RCC 7860 (cell line): ENCODE measurements at places on chromosomes 1 and 21.
A peak's percentile ranks its signal among the peaks of the same experiment; 100 is the strongest.

GRCh38 chr1:53590531-53591515, 131.6 kb downstream of the DMRTB1 start:
- DNase-seq: no peak

DNA sequence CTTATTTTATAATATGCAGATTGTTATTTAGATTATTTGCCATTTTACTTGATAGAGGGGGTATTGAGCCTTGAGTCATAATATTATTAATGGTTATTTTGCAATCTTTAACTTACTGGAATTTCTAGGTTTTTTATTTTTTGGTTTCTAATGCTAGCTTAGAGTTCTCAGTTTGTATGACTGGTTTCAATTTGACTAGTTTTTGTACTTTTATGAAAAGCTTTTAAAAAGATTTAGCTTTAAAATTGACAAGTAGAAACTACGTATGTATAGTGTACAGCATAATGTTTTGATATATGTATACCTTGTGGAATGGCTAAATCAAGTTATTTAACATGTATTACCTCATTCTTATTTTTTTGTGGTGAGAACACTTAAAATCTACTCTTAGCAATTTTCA, 41.5 kb downstream of the CEP350 start:
- DNase-seq: no peak

DNA sequence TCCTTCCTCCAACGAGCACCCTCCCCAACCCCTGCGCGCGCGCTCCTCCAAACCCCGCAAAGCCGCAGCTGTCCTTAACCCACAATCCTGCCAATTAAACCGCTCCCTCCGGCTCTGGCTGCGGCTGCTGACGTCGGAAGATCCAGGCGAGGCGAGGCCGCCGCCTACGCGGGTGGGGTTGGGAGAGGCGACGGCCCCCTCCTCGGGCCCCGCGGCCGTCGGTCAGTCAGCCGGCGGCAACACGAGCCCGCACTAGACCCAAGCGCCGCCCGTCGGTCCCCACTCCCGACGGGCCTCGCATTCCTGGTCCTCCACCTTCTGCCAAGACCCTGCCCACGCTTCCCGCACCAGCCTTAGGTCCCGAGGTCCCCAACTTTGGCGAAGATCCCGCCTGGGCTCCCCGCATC, 75.4 kb downstream of the VWA5B1 start:
- DNase-seq: no peak

- peak; percentile 84 for DNase-seq
Observed at GRCh38 chr1:17239420-17239819, 9.5 kb upstream of the PADI3 start.

DNA sequence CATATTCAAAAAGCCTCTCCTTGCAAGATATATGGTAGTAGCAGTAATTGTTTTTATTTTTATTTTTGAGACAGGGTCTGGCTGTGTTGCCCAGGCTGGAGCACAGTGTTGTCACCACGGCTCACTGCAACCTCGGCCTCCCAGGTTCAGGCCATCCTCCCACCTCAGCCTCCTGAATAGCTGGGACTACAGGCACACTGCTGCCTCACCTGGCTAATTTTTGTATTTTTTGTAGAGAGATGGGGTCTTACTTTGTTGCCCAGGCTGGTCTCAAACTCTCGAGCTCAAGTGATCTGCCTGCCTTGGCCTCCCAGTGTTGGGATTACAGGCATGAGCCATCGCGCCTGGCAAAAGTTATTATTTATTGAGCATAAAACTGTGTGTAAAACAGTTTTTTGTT, 38.4 kb downstream of the SLC66A1 start:
- no peak for DNase-seq

- no peak for DNase-seq
Observed at GRCh38 chr1:31814631-31815306, 1.1 kb downstream of the SPOCD1 start.

DNA sequence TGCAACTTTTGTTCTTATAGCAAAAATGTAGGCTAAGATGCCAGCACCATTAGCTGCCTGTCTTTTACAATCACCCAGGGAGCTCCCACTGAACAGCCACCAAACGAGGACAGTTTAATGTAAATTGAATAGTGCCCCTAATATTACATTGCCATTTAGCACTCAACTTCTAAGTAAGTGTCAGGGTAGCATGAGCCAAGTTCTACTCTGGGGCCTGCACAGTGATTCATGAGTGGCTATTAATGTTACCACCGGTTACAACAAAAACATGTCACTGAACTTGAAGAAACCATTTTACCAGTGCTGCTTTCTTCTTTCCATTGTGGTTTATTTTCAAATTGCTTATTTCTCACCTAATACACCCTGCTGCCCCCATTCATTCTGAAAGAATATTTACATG, 295.6 kb upstream of the RRP15 start:
- DNase-seq: no peak

DNA sequence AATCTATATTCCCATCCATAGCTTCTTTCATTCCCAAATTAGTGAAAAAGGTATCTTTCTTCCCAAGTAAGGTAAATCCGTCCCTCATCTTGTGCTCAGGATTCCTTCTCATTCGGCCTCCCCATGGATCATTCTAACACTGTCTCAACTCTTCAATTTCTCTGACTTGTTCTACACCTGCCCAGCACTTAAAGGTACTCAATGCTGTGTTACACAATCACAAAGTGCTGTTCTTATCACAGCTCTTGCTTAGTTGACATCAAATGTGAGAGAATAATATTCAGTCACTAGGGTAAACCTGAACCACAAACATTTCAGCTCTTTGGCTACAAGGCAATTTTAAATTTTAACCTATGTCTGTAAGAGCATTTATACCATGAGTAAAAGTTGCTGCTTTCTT, 94.8 kb downstream of the DIRAS3 start:
- no peak for DNase-seq

- no peak for DNase-seq
Observed at GRCh38 chr21:26659182-26659581, 86.1 kb upstream of the CYYR1 start.

- DNase-seq: no peak
Observed at GRCh38 chr21:45322231-45322959, 34.7 kb upstream of the POFUT2 start.

DNA sequence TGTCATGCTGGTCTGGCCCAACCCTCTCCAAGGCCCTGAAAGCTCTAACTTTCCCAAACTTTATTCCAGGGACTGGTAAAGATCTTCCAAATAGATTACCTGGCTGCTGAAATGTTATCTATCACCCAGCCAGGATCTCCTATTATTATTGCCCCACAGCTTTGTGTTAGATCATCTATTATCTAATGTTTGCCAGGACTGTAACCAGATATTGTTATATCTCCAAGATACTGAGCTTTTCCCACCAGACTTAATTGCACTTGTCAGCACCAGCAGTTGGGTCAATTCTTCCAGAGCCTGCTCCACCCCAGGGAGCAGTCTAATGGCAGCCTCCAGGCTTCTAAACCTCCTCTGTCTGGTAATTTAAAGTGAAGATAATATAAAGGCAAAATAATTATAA, 59.1 kb downstream of the PRDX6 start:
- DNase-seq: no peak

GRCh38 chr1:149937759-149938158, 1.1 kb upstream of the MTMR11 start:
- no peak for DNase-seq

GRCh38 chr21:14685568-14685967, 139.5 kb upstream of the SAMSN1 start:
- no peak for DNase-seq

GRCh38 chr21:38325731-38326420, 69.1 kb downstream of the KCNJ15 start:
- DNase-seq: no peak

DNA sequence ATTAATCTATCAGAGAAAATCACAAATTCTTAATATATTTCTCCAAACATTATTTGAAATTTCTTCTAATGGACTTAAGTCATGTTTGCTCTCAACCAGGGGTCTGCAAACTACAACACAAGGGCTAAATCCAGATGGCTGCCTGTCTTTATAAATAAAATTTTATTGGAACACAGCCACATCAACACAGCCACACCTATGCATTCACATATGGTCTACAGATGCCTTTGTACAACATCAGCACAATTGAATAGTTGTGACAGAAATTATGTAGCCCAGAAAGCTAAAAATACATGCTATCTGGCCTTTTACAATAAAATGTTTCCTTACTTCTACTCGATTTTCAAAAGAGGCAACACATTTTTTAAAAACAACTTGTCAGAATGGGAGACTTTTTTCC, 103.9 kb downstream of the DPYD start:
- no peak for DNase-seq

DNA sequence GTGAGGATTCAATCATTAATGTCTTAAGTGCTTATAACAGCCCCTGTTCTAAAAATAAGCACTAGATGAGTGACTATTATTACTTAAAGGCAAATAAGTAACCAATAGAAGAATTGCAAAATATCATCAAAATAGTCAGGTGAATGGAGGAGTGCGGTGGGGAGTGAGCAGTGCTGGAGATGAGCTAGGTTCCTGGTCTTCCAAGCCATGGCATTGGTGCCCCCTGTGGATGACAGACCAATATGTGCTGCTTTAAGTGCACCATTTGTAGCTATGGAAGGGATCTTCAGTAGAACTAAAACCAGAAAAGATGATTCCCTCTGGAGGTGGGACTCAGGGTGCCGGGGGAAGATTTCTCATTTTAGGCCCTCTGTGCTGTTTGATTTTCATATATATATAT, 46.1 kb upstream of the SLC30A1 start:
- DNase-seq: no peak

DNA sequence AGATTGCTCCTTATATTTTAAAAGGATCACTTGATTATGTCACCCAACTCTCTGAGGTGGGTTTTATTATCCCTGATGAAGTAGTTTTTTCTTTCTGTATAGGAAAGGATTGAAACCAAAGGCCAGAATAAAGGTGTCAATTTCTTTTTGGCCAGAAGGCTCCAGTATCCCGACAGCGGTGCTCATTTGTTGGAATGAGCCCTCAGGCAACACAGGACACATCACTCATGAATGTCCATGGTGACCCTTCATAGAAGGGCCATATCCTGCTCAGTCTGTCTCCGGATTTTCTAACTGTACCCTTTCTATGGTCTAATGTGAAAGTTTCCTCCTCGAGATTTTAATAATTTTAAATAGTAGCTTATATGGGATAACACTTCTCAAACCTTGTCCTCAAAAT, 171.3 kb upstream of the USP24 start:
- DNase-seq: no peak

GRCh38 chr1:109239409-109240068, 9.8 kb upstream of the CELSR2 start:
- DNase-seq: no peak

- DNase-seq: no peak
Observed at GRCh38 chr1:42469727-42470126, 6.6 kb downstream of the CCDC30 start.

DNA sequence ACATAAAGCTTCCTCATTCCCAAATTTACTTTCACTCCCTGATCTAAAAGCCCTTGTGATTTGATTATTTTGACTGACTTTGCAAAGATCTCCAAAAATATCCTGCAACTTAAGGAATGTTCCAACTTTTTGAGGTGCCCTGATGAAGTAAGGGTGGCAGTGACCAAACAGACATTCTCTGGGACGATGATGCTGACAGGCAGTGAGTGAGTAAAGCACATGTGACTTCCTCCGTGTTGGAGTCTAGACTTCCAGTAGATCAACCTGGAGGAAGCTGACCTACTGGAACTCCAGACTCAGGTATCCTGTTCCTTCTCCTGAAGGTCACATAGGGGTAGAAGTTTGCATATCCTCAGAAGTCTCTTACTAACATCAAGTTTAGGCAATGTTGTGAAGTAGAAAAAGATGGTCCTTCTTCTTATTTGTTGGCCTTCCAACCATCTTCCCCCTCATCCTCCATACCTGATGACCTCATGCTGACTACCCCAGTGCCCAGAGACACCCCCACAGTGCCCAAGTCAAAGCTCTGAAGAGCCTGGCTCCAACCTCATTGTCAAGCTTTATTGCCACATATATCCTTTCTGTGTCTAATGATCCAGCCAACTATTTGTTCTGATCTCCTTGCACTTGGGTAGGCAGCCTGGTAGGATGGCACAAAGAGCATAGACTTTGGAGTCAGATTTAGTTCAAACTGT, 16.0 kb downstream of the TNFSF4 start:
- peak; percentile 35 for DNase-seq

DNA sequence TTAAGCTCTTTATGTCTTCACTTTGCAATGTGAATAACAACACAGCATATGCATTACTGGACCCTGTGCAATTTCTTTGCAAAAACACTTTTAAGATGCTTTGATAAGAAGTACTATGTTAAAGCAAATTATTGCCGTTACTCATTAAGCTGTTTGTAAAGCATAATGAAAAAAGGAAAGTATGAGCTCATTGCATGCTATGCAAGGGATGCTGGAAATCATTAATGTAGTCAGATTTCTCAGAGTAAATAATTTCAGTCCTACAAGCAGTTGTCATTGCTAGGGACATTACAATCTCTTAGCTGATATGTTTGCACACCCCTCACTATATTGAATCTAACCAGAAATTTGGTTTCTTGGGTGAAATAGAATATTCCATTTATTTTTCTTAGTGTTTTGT, 982.5 kb upstream of the ADGRL2 start:
- no peak for DNase-seq

GRCh38 chr1:31019401-31019800, 46.1 kb downstream of the PUM1 start:
- no peak for DNase-seq

GRCh38 chr1:38806090-38806489, 53.5 kb downstream of the RRAGC start:
- no peak for DNase-seq

DNA sequence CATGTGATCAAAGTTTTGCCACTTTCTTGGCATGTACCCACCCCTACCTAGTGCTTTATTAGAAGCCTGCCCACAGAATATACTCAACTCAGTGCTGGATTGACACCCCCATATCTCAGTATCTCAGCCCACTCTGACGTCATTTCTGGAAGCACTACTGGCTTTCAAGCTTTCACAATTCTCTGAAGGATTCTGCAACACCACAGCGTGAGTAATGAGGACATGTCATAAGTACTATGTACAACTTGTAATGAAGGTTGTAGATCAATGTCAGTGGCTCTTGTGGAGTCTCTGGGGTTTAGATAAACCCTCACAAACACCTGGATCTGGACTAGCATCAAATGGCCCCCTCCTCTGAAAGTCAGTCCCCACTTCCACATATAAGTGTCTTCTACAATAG, 57.2 kb downstream of the TNFSF4 start:
- DNase-seq: no peak

GRCh38 chr1:24992124-24992760, 62.2 kb upstream of the RUNX3 start:
- no peak for DNase-seq

- DNase-seq: no peak
Observed at GRCh38 chr1:69967245-69967766, 238.1 kb downstream of the LRRC40 start.
